Stimulated activated CD8-positive, alpha-beta memory T cell treated with anti-CD3 and anti-CD28 coated beads, Interleukin-7, amount 100 ng/mL, for 1 hour (primary cell): ENCODE measurements at places on chromosomes 5 and 9.

DNA sequence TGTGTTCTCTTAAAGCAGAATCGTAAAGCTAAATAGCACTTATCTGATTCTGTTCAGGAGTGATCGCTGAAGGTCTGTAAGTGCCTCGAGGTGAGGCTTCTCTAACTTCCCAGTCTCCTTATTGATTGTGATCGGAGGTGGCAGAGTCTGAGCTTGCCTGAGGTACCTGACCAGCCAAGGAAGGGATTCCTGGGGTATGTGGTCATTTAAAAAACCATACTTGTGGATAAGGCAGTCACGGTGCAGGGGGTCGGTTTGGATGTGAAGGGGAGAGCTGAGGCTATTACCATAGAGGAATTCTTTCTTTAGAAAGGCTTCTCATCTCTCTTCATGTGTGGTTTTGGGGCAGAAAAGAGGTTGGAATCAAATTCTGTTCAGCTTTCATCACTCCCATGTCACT, 193.7 kb downstream of the TLE4 start:
- DNase-seq = no peak

- DNase-seq = no peak
These were observed 2.3 kb upstream of the RPL26L1 start for GRCh38 chr5:172956936-172957335.

DNA sequence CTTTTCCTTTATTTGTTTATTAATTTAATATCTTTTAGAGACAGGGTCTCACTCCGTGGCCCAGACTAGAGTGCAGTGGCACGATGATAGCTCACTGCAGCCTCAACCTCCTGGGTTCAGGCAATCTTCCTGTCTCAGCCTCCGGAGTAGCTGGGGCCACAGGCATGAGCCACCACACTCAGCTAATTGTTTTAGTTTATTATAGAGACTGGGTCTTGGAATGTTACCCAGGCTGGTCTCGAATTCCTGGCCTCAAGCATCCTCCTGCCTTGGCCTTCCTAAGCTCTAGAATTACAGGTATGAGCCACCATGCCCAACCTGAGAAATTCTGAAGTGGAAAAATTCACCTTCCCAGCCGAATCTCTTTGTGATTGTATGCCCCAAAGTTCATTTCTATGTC, 139.4 kb upstream of the SLC12A2 start:
- DNase-seq = no peak

DNA sequence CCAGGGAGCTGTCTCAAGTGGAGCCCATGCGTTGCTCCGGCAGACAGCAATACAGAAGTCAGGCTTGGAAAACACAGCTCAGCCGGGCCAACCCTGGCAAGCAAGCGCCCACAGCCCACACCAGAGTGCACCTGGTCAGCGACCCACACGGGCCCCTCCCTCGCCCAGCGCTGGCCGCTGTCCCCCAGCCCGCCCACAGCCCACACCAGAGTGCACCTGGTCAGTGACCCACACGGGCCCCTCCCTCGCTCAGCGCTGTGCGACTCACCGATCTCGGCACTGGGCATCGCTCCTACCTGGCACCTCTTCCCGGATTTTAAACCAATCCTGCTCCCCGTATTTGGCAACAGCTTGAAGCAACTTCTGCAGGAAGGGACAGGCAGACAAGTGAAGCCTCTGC, 12.8 kb downstream of the SNAPC4 start:
- DNase-seq = no peak

DNA sequence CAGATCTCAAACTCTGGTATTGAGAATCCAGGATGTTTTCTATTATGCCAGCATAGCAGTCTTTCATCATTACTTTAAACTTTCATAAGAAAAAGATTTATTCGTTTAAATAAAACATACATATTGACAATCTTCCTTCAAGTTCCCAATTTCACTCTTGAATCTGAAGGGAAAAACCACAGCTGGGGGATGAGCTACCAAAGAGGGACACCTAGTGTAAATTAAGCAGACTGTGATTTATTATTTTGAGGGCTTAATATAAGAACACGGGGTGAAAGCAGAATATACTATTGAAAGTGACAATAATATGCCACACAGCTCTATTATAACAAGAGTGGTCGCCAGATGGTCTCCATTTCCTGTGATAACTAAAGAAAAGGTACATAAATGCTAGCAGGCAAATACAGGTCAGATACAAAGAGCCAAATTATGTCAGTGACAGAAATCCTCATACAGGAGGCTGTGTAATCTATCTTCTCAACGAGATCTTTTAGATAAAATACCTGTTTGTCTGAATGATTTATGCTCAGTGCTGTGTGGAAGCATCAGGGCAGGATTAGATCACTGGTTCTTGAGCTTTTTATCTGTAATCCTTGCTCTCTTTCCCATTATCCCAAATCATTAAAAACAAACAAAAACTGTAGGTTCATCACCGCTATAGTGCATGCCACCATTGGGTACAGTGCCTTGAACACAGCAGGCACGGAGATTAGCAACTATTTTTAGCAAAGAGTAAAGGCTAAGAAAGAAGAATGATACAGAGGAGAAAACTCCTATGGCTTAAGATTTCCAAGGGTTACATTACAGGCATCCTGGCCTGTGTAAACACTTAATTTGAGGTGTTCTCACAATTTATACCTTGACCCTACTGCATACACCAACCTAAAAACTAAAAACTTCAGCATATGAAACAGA, 116.6 kb downstream of the DROSHA start:
- DNase-seq = no peak

DNA sequence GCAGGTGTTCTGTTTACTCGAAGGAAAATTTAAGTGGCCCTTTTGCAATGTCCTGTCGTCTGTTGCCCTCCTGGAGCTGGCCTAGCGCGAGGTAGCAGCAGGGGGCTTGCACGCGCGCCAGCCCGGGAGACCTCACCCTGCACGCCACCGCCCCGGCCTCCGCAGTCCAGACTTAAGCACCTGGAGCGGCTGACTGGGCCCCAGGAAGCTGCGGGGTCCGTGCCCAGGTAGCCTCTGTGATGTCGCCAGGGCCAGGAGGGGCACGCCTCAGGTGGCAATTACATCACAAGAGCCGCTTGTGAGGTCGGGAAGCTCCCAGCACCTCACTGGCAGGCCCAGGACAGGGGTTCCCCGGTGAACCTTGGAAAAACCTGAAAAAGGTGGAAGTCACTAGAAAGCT, at the start of gene SAXO1:
Gene SAXO1 (minus strand): TSS at position 195 of the 400 bp plus-strand sequence. CDS start 301 bp downstream, outside the sequence.
- DNase-seq = no peak

GRCh38 chr5:144144956-144145751, 25.3 kb downstream of the YIPF5 start:
- DNase-seq = no peak

DNA sequence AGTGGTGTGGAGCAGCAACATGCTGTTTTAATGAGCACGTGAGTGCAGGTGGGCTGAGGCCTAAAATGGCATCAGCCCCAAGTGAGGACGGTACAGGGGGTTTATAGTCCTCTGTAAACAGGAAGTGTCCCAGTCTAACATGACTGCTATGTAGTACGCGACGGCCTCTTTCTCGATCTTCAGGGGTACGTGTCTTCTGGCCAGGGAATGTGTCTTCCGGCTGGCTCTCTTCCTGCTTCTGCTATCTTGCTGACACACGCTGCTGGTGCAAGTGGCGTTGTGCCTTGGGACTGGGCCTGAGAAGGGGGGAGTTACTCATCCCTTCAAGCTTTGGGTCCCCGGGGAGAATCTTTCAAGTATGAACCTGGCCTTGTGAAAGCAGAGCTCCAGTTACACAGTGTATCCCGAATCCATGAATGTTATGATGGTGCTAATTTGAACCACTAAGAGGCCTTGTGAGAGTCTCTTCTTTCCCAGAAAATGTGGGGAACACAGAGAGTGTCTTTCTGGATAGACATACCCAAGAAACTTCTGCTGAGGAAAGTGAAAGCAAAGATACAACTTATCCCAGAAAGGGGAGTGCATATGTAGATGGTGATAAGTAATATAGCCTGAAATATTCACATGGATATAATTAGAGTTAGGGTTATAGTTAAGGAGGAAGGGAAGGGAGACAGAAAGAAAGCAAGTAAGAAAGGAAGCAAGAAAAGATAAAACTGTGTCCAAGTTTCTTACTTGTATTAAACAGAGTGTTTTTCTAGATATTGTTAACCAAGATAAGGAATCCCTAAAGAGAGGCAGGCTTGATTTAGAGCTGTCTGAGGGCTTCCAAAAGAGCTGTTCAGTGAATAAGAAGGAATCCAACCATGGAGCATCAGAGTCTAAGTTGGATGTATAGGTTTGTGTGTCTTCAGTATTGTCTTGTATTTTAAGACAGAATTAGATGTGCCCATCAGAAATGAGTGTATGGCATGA, 35.5 kb upstream of the ANXA2R start:
- no peak for DNase-seq

DNA sequence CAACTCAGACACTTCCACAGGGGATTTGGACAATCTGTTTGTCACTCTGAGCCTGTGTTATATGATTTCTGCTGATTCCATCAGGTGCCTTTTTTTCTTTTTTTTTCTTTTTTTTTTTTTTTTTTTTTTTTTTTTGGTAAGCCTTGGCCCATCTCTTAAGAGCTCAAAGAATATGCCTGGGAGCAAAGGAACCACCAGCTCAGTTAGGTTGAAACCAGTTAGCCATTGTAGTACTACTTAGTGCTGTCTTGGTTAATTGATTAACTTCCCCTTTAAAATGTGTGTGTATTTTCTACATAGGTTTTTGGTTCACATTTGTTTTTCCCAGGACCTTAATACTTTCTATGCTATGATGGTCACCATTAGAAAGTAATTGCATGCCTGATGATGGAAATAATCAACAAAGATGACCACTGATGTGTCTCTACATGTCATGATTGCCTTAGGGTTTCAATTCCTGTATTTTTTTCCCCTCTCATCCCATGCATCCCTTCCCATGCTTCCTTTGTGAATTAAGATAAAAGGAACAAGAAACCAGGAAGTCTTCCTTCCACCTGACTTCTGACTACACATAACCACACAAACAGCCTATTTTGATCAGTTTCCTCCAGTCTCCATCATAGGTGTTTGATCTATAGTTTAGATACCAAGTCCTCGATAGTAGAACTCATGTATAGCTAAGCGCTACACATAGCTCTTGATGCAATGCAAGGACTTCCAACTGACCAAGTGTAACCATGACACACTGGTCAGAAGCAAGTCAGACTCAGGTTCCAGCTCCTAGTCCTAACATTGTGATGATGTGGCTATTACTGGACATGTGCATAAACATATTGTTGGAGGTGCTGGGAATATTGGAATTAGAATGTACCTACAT, 306.1 kb downstream of the EFNA5 start:
- no peak for DNase-seq

- no peak for DNase-seq
These were observed 1390.3 kb upstream of the NUDT12 start for GRCh38 chr5:104952876-104953275.

DNA sequence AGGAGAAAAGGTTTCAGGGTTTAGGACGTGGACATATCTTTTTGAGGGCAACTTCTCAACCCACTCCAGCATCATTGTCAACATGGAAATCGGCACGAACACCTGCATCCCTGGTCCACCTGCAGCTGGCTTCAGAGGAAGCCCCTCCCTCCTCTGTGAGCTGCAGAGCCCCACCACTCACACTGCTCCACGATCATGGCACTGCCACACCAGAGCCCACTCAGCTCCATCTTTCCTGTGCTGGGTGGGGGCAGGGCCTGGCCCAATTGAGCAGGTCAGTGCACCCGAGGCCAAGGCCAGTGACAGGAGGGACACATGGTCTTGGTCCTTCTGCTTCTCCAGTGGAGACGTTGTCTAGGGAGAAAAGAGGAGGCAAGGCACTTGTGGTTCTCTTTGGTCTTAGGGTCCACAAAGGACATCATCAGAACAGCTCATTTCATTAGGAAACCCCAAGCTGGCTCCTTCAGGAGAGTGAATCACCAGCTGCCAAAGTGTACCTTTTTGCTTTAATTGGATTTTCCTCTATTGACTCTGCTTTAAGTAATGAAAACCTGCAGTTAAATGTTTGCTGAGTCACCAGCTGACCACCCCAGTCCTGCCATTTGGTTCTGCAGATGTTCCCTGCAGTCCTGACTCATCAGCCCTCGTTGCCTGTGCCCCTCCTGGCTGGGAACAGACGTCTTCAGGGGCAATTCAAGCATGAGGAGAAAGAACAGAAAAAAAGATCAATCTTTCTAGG, 56.2 kb downstream of the UBE2QL1 start:
- DNase-seq = no peak

DNA sequence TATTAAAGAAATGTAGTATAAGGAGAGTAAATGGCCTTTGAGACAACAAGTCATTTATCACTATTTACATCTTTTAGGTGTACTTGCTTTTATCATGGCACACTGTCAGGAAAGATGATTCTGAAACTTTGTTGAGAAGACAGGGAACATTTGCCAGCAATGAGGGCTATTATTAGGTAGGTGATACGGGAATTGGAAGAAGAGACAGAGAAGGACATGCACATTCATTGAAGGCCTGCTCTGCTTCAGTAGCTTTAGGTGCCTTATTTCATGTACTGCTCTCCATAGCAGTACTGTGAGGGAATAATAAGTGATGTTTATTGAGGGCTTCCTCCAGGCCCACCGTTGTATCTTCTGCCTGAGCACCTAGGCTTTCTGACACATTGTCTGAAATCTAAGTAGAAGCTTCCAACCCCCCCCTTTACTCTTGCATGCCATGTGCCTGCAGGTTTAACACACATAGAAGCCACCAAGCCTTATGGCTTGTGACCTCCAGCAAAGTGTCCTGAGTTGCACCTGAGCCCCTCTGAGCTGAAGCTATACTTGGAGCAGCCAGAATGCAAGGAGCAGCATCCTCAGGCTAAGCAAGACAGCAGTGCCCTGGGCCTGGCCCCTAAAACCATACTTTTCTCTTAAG, 275.2 kb upstream of the VLDLR start:
- no peak for DNase-seq

- no peak for DNase-seq
These were observed 69.9 kb downstream of the DAPK1 start for GRCh38 chr9:87567571-87567970.

- no peak for DNase-seq
These were observed 480.9 kb upstream of the SEMA6A start for GRCh38 chr5:117055517-117055916.

GRCh38 chr5:169248550-169248949, 52.4 kb downstream of the SLIT3 start:
- DNase-seq = no peak

- no peak for DNase-seq
These were observed 43.4 kb upstream of the S1PR3 start for GRCh38 chr9:88947581-88948573.

- no peak for DNase-seq
These were observed 630.7 kb upstream of the ZNF608 start for GRCh38 chr5:125377141-125377540.

DNA sequence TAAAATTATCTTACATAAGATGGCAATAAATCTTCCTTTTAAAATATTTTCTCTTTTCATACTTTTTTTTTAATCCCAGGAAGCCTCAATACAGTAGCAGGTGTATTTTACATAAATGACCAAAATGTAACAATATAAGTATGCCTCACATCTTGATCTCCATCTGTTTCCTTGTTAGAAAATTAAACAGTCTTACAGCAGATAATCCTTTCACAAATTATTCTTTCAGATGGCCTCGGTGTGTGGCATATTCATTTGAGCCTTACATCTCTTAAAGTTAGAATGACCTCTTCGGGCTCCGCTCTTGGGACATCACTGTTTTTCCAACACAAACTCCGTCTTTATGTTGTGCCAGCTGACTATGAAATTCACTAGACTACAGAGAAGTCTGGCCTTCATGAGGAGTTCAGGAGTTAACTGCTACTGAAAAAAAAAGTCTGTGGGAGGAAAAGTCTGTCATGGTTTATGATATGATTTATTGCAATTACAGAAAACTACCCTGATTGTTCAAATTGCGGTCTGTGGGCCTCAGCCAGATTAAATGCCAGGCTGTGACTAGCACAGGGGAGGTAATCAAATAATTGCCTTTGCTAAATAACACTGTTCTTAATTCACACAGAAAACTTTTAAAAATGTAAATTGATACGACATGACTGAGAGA, 292.9 kb upstream of the PUM3 start:
- DNase-seq = no peak
